ENCODE measurements at places on chromosomes 12 and 14. TPM values are rescaled to one million over a fixed set of nuclear protein-coding genes. Genes with fewer than 3 reads are reported as not detected.

ADAM20 gene
- not detected for total RNA-seq

OASL gene
- 3.7 TPM for total RNA-seq

SERPINA6 gene
- total RNA-seq: 0.63 TPM

KCNC2 gene
- total RNA-seq: not detected

STAC3 gene
- 0.43 TPM for total RNA-seq

CPNE6 gene
- total RNA-seq: not detected

SLCO1B1 gene
- 0.46 TPM for total RNA-seq

TMEM132D gene
- total RNA-seq: not detected

NRL gene
- total RNA-seq: 0.92 TPM

Data from A549 treated with CORT108297 at 1 μM for 4 hours (cell line).